ENCODE measurements at places on chromosomes 11 and 22.

DNA sequence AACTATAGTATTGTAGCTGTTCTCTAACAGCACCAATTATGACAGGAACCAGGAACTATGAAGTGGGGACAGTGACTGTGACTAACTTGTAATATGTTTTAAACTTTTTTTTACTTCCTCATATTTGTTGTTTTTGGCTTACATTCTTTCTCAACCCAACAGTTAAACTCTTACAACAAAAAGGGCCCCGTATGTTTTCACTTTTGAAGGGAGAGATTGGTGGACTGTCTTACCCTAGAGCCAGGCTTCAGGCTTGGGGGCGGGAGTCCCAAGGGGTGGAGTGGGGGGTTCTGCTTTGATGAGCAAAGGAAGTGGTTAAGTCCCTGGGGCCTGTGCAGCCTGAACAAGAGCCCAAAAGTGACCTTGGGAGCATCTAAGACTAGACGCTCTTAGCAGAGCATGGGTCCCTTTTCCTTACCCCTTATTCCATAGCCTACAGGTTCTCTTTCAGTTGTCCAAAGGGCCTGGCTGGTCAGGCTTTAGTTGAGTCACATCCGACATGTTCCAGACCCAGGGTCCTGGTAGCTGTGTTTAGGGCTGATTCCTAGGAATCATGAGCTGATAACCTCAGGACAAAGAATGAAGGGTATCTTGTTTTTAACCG lies 38.8 kb downstream of the STIM1 start:
- no peak for DNase-seq

DNA sequence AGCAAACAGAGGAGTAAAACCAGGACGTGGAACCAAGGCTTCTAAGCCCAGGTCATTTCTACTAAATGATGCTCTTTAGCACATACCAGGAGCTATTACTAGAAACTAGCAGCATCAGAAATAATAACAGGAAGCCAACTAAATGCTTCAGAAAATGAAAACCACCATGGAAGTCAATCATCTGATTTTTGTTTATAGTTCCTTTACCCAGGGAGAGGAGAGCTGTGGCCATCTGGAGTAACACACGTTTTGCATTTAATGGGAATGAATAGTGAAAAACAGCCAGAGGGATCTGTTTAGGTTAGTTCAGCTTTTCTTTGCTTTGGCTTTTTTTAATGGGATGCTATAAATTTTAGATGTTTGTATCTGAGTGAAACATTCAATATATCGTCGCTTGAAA lies 250.7 kb upstream of the ARHGAP20 start:
- DNase-seq = no peak

- DNase-seq = peak; percentile 14
Observed at GRCh38 chr22:30196141-30196879, 50.2 kb downstream of the LIF start.

DNA sequence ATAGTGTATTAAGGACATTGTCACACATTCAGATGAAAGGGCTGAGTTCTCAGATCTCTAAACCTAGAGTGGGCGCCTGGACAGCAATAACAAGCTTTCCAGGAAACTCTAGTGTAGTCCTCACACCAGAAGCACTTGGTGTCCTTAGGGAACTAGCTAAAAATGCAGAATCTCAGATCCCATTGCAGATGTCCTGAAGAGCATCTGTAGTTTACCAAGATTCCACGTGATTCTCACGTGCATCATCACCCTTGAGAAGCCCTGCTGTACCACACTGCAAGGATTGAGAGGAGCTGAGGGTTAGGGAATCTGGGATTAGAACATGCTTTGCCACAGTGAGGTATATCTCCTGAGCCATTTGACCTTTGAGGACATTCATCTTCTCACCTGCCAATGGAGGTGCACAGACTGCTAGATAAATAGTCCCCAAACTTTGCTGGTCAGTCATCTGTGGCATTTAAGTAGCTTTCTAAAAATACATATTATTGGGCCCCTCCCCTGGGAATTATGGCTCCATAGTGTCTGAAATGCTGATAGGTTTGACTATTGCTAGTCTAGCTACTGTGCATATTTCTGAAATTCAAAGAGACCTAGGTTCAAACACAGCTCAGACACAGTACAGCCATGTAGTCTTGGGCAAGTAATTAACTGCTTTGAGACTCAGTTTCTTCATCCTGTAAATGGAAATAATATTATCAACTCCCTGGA lies 1068.9 kb downstream of the OPCML start:
- DNase-seq = no peak

GRCh38 chr11:119742263-119742861 lies 13.4 kb upstream of the NECTIN1 start:
- DNase-seq = no peak

DNA sequence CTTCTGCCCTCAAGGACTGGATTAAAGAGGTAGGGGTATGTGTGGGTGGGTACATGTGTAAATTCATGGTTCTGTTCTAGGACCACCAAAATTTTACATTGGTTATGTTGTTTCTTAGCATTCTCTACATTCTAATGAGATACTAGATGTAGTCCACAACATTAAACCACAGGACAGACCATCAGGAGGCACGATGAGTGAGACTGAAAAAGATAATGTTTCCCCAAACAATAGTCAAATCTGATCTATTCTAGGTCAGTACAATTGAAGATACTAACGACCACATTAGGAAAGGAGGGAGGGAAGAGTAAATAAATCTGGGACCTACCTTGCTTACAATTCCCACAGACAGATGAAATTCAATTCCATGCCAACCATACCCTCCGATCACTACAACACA lies 42.2 kb downstream of the MRTFA start:
- no peak for DNase-seq

DNA sequence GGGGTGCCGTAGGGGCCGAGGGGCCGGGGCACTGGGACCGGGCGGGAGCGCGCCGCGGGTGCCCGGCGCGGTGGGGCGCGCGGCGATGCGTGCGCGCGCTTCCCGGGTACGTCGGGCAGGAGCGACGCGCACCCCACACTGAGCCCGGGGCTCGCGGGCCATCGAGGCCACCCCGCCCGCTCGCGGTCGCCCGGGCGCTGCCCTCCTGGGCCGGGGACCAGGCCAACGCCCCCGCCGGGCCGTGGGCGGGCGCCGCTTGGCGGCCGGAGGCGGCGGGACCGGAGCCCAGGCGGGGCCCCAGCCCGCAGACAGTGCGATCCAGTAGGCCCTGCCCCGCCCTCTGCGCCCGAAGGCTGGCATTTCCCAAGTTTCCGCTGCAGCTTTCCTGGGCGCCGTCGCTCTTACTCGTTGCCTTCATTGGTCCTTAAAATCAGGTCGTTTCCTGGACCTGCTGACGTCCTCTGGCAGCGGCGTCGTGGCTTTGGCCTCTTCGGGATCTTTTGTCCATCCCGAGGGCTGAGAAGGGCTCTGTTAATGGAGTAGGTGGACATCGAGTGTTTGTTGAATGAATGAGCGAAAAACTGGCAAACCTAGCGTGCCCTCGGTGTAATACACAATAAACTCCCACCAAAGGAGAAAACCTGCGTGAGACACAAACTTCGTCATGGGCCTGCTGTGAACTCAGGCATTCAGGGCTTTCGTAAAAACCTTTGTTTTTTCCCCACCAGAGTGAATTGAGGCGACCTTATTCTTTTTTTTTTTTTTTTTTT lies 638 bp downstream of the PARVA start:
- DNase-seq = no peak

DNA sequence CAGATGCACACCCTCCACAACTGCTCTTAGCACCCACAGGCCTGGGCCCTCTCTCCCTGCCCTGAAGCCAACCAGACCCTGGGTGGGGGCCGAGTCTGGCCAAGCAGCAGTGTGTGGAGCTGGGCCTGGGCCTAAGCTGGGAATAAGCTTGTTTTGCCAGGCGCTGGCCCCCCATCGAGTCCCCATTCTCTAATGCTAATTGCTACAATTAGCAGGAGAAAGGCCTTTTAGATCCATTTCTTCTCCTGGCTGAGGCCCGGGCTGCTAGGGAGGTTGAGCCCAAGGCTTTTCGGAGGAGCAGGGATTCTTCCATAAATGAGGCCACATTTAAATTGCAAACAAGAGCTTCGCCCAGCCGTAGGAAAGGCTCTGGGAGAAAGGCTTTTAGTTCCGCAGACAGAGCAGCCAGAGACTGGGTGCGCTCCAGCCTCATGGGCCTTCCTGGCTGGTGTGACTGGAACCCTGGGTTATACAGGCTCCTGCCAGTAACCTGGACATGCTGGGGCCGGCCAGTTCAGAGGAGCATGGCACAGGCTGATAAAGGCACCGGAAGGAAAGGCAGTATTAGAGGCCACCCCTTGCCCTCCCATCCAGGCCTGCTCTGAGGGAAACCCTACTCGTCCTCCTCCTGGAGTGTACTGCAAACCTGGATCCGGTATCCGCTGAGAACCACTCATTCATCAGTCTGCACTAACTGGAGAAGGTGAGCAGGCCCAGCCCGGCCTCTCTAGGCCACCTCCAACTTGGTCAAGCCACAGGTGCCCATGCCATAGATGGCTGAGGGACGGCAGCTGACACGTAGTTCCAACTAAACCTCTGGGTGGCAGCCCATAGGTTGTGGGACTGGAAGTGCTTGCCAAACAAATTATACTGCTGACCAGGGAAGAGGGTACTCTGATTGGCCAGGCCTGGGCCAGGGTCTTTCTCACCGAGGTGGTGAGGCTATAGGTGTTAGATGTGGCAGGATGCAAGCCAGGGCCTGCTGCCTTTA lies 6.2 kb downstream of the KCNQ1OT1 start:
- no peak for DNase-seq

GRCh38 chr22:26616650-26617049 lies 1.2 kb downstream of the CRYBB1 start:
- no peak for DNase-seq

- no peak for DNase-seq
Observed at GRCh38 chr11:68446046-68446725, 14.4 kb upstream of the PPP6R3 start.

DNA sequence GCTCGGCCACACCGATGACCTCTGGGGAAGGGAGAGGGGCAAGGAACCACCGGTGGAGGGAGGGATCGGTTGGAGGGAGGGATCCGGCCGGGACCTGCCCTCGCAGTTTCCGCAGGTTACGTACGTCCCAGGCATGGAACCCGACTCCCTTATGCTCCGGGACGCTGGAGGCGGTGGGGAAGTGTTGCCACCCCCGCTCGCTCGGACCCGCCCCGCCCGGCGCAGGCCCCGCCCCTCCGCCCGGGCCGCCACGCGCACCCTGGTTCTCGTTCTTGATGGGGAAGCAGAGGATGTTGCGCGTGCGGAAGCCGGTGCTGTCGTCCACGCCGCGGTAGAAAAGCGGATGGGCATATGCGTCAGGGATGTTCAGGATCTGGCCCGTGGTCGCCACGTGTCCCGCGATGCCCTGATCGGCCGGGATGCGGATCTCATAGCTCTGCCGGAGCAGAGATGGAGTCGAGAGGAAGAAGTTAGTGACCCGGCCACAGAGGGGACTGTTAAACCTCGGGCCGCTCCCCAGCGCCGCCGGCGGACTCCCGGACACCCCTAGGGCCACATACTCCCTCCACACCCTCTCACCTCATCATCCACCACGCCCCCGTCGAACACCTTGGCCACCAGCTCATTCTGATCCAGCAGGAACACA lies 89.8 kb downstream of the PDE2A start:
- DNase-seq = peak; percentile 20

- DNase-seq = no peak
Observed at GRCh38 chr22:43819931-43820640, 8.0 kb upstream of the EFCAB6 start.

DNA sequence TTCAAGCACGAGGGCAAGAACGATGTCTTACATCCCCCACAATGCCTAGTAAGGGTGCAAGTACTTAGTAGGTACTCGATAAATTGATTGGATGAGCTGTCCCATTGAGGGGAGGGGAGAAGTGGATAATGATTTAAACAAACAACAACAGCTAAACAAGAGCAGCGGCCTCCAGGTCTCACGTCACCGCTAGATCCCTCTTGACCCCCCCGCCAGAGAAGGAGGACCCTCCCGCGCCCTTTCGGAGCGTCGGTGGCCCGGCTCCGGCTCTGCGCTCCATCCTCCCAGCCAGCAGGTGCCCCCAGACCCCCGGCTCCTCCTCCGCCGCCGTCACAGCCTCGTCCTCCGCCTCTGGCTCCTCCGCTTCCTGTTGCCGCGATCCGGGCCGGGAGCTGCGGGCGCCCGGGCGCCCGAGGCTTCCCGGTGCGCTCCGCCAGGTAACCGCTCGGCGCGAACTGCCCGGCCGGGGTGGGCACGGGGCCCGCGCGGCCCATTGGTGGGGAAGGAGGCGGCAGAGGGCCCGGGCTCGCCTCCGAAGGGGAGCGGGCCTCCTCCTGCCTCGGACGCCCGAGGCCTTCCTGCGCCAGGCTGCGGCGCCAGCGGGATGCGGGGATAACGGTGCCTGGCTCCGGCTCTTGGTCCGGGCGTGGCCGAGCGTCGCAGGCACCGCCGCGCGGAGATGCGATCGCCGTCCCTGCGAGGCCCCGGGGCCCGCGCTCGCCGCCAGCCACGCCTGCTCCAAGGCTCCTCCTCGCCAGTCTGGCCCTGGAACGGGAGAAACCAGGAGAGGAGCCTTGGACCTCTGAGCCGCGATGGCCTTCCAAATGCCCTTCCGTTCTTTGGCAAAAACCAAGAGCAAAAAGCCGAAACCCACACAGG lies at the start of gene TLCD5:
Gene TLCD5, plus strand, starts transcription at position 368 of the 879 bp plus-strand sequence. CDS start 2,143 bp downstream, outside the sequence.
- no peak for DNase-seq

- no peak for DNase-seq
Observed at GRCh38 chr11:66936311-66936711, 21.9 kb downstream of the PC start.

DNA sequence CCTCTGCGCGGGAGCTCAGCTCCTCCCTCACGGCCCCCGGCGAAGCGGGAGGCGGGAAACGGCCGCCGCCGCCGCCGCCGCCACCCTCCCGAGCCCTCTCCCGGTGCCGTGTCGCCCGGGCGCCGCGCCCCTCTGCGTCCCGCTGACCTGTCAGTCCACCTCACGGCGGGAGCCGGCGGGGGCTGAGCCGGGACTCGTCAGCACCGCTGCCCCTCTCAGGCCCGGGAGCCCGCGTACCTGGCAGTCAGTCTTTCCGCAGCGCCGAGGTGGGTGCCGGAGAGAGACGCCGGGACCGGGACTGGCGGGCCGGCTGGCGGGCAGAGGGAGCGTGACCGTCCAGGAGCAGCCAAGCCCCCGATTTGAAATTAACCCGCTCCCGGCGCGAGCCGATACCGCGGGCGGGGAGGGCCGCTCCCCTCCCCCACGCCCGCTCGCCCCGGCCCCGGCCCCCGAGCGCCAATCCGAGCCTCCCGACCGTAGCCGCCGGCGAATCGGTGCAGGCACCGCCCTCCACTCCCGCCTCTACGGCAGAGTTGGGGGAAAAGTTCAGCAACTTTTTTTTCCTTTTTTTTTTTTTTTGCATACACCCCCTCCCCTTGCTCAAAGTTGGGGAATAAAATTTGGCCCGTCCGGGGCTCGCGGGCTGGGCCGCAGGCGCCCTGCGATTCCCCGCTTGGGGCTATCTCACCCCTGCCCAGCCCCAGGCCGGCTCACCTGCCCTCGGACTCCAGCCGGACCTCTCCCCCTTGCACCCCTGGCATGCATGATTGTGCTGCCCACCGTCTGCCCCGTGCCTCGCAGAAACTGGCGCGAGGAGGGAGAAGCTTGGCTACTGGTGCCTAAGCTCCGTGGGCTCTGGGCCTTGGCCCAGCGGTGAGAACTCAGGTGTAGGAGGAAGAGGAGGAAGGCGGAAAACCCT lies 774 bp upstream of the E2F8 start:
- no peak for DNase-seq

- DNase-seq = peak; percentile 47
Observed at GRCh38 chr22:50252082-50253045, 1.3 kb upstream of the HDAC10 start.
